ENCODE measurements at places on chromosomes 4 and X.
A peak's percentile ranks its signal among the peaks of the same experiment; 100 is the strongest.

- DNase-seq, result no peak
Measured at GRCh38 chrX:149069899-149070298, 435.2 kb downstream of the IDS start.

DNA sequence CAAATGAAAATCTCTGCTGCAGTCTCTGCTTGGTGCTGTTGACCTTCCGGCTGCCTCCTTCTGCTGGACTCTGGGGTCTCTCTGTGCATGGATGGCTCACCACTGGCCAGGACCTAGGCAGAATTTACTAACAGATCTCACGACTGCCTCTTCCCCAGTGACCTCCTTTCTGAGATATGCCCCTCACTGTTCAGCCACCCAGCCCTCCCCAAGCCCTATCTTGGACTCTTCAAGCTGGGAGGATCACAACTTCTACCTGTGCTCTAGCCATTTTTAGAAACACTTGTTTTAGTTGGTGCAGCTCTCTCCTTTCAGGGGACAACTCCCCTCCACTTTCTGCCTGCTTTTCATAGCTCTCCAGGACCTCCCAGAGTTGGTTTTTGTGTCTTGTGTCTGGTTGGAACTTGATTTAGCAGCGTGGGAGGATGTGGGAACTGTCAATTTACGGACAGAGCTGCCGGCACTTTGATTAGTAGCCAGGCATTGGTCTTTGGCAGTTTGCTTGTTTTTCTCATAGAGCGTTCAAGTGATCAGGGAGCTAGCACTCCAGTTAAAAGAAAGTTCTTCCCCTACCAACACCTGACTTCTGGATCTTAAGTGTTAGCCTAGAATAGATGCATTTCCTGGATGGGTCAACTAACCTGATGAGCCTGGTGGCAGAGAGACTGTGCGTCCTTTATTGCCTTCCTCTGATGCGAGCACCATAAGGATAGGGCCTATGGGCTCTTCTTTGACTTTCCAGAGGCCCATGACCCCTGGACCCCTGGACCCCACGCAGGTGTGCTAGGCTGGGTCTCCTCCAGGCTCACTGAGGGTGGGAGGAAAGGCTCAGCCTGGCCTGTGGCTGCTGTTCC is 6.5 kb downstream of the RGS12 start:
- DNase-seq, result no peak

GRCh38 chrX:151393514-151393913 is 3.5 kb upstream of the VMA21 start:
- DNase-seq, result peak; percentile 41

GRCh38 chrX:66728818-66729271 is 90.0 kb upstream of the EDA2R start:
- peak; percentile 62 for DNase-seq

GRCh38 chr4:165784672-165785071 is 88.4 kb upstream of the TLL1 start:
- DNase-seq, result no peak

GRCh38 chr4:68735106-68735505 is 64.7 kb upstream of the UGT2B15 start:
- DNase-seq, result no peak

DNA sequence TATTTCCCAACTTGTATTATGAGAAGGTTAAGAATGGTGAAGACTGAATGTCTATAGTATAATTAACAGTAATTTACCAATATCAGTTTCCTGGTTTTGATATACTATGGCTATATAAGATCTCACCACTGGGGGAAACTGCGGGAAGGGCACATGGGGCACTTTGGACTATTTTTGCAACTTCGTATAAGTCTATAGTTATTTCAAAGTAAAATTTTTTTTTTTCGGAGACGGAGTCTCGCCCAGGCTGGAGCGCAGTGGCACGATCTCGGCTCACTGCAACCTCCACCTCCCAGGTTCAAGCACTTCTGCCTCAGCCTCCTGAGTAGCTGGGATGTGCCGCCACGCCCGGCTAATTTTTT is 46.1 kb downstream of the CXorf58 start:
- peak; percentile 1 for DNase-seq

GRCh38 chrX:38018766-38019425 is 12.5 kb downstream of the SYTL5 start:
- DNase-seq, result no peak

DNA sequence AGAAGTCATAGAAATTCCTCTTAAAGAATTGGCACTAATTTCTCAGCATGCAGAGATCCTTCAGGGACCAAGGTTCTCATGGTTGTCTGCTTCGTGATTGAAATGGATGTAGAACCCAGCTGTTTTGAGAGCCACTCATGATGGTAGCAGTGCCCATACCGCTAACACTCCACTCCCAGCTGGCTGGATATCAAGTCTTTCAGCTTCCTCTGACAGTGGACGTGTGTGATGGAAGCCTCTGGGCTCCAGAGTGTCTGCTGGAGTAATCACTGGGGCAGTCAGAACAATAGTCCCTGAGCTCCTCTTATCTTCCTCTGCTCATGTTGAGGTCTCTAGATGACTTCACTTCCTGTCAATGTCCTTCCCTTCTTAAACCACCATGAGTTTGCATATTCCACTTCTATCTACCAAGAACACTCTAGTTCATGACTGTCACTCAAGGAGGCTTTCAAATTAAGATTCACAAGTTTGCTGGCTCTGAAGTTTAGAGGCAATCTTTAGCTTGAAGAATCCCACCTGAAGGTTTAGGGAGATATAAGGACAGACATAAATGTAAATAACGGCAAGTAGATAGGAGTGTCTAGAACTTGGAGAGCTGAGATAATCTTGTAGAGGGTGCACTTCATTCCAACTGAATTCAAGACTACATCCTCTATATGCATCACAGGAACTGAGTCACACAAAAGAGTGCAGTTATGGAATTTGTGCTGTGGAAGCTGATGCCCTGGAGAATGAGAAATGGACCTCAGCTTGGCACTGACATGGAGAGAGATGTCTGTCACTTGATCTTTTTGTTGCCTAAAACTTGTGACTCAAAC is 64.5 kb upstream of the WDR1 start:
- peak; percentile 37 for DNase-seq
